ENCODE measurements at places on chromosomes 3 and 15.

- no peak for DNase-seq
Observed at GRCh38 chr3:134369231-134369741, 5.0 kb downstream of the AMOTL2 start.

DNA sequence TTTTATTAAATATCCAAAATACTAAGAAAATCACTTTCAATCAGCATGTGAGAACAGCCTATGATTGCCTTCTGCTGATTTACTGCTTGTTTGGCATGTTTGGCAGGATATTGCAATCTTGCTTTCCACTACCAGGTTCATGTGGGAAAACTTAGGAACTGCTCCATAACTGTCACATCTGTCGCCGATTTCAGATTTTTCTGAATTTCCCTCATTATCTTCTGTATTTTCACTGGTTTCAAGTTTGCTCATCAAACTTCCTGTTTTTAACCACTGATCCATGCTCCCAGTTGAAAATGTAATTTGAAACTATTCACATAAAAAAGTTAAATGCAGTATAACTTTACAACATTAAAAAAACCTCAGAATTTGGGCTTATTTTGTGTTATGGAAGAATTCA lies 93.0 kb downstream of the NFKBIZ start:
- DNase-seq, result no peak

- DNase-seq, result no peak
Observed at GRCh38 chr15:27222479-27222878, 251.5 kb downstream of the GABRG3 start.

GRCh38 chr3:71927505-71928066 lies 142.6 kb upstream of the PROK2 start:
- no peak for DNase-seq

- DNase-seq, result no peak
Observed at GRCh38 chr15:73865904-73866303, 7.5 kb upstream of the TBC1D21 start.

DNA sequence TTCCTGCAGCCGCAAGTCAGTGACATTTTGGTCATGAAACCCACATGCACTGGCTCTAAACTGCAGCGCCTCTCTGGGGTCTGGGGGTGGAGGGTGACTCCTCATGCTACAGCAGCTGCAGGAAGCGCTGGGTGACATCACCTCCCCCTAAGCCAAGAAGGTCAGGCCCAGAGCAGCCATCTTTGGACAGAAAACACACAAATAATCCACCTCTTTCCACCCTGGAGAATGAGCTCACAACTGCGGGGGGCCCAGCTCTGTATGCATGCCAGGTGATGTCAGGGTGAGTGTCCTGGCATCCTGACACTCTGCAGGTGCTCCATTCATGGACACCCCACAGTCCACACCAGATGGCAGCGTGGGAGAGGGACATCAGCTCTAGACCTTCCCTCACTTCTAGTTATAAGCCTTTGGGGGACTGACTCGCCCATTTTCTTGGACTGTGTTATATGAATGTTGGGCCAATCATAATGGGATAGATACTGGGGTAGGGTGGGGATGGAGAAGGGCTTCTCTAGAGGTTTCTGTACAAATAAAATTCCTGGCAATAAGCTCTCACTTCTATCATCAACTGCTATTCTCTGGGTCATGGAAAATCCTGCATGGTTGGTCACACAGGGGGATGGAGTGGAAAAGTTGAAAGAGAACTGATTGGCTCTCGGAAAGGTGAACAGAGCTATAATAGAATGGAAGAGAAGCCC lies 70.7 kb upstream of the THBS1 start:
- DNase-seq, result no peak

GRCh38 chr3:59800481-59800880 lies 750.7 kb upstream of the CFAP20DC start:
- no peak for DNase-seq

- no peak for DNase-seq
Observed at GRCh38 chr3:50255251-50255615, 13.7 kb upstream of the SEMA3B start.

DNA sequence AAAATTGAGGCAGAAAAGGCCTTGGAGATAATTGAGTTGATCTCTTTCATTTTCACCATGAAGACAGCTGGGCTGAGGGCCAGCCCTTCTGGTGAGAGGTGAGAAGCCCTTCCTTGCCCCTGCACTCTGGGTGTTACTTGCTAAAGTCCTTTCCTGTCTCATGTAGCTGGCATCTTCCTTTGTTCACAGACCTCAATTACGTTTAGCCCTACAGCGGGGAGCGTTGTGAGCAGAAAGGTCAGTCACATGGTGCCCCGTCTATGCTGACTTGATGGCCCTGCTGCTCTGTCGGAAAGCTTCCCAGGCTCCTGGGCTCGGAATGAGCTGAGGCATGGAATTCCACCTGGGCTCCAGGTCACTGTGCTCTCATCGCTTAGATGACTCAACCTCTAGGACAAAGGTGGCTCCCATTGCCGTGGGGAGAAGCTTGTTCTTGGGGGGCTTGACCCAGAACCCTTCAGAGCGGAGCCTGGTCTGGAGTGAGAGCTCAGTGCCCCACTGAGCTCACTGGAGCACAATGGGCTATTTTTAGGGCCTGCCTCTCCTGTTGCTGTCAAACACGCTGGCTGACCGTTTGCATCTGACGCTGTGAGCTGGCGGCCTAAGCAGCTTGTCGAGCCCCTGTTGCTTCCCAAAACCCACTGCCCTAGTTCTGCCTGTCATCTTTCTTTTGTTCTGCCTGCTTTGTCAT lies 47.0 kb downstream of the RPLP1 start:
- DNase-seq, result no peak

- DNase-seq, result no peak
Observed at GRCh38 chr3:160368804-160369203, 30.2 kb downstream of the IFT80 start.

DNA sequence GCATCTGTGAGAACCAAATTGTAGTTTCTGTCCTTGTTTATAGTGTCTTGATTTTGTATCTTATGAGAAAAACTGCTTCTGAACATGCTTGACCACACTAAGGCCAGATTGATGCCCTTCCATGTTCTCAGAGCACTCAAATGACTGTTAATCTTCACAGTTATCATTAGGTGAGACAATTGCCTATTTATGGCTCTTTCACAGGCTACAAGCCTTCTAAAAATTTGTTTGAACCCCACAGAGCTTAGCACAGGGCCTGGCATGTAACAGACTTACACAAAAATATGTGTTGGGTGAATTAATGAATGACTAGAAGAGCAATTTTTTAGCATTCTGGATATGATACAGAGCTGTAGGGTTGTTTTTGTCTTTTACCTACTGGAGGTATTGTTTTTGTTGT lies 43.1 kb downstream of the BTLA start:
- no peak for DNase-seq

DNA sequence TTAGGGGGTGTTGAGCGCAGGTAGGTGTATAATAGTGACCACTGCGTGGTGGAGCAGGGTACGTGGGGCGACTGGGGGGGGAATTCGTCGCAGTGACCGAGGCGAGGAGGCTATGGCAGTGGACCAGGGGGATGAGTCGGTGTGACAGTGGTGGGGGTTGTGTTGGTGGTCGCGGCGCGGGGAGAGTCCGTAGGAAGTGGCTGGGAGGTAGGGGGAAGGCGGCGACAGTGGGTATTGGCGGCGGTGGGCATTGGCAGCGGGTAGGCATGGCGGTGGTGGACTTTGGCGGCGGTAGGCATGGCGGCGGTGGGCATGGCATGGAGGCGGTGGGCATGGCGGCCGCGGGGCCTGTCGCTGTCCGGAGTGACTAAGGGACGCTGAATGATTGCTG lies 739 bp downstream of the SNRPN start:
- no peak for DNase-seq

DNA sequence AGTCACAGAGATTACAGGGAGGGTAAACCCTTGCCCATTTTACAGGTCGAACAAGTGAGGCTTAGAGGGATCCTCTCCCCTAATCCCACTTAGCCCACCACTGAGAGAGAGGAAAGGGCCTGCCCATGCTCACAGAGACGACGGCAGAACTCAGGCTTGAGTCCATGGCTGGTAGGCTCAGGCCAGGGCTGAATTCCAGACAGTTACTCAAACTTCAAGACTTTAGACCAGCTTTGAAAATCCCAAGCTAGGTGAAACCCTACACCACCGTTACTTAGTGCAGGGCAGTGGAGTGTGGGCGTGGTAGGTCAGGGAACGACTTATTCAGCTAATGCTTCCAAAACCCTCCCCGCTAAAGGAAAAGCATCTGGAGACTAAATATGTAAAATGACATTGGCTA lies 16.4 kb downstream of the GRIP2 start:
- no peak for DNase-seq

GRCh38 chr3:59262076-59262498 lies 212.3 kb upstream of the CFAP20DC start:
- no peak for DNase-seq

DNA sequence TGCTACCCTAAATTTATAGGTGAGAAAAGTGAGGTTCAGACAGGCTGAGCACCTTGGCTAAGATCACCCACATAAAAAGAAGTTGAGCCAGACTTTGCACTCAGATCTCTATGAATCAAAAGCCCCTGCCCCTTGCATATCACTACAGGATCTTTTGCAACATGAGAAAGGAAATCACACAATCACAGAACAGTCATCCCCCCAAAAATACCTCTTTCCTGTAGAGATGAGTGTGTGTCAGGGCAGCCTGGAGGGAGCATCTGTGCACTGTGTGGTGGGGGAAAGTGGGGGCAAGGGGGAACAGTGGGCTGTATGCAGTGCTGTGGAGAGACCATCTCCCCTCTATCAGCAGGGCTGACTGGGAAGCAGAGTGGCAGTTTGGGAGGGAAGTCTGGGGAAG lies 46.6 kb downstream of the EPHB3 start:
- peak; percentile 9 for DNase-seq

DNA sequence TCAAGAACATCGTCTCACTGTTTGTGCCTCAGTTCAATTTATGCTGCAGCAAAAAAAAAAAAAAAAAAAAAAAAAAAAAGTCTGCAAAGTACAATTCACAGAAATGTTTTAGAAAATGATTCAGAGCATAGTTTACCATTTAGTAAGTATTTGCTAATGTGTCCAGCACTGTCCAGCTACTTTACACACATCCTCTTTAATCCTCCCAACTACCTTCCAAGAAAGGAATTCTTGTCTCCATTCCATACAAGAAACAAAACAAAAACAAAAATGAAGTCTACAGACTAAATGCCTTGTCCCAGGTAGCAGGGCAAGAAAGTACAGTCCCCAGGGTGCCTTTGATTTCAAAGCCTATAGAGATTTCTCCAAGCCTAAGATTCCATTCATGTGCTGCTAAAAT lies 38.9 kb upstream of the SNTN start:
- DNase-seq, result no peak

GRCh38 chr3:144692488-144692887 lies 720.9 kb downstream of the DIPK2A start:
- DNase-seq, result no peak

GRCh38 chr15:96595951-96596350 lies 265.5 kb downstream of the NR2F2 start:
- no peak for DNase-seq

- DNase-seq, result no peak
Observed at GRCh38 chr3:24017305-24017704, 72.2 kb downstream of the NR1D2 start.

DNA sequence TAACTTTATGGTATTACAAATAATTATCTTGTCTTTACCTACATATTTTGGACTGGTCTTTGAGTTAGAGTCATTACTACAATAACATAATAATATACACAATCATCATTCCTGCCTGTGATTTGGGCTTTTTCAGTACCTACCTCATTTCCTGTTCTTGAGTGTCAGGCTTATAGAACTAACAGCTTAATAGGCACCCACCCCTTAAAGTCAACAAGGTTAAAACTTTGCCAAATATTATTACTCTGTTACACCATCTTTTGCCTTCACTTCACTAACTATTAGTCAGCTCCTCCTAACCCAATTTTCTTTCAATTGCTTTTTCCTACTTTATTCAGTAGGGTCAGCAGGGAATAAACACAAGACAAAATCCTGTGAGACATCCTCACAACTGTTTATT lies 488.7 kb upstream of the AGTR1 start:
- no peak for DNase-seq

DNA sequence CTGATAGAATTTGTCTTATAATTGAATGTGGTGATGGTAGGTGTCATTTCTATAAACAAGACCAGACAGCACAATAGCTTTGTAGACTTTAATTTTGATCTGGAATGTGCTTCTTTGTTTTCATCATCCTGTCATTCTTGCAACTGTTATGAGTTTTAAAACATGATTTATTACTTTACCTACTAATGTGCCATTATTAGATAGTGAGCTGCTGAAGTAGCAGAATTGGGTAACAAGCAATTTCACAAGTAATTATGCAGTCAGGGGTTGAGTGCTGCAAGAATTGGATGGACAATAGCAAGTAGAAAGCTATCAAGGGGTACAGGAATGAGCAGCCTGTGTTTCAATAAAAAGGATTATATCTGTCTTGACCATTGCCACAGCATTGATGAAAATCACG lies 975.6 kb downstream of the ROBO1 start:
- DNase-seq, result no peak

GRCh38 chr3:49793486-49794085 lies 6.1 kb downstream of the CDHR4 start:
- no peak for DNase-seq

DNA sequence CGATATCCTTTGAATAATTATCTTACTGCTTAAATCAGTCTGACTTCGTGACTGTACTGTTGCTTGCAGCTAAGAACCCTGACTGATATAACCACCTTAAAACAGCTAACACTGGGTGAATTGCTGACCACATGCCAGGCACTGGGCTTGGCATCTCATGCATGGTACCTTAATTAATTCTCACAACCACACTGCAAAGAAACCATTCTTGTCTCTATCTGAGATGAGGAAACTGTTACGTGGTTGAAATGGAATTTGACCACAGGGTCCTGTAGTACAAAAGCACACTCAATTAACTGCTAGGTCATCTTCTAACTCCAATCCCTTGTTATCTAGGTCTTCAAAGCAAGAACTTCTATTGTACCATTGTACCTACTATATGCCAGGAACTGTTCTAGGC lies 92.7 kb upstream of the PRICKLE2 start:
- no peak for DNase-seq

DNA sequence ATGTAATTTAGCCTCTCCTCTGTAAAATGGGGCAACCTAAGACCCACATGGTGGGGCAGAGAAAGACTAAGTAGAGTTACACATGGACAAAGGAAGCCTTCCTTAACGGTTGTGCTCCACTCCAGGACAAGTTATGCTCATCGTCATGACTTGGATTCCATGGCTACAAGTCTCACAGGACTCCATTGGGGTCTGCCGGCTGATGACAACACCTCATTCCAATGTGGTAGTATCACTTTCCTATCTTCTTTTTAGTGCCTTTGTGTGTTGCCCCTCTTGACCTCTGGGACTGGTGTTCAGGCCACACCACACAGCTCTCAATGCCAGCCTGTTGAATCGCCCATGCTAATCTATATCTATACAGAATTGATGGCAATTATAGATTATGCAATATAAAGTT lies 181.3 kb upstream of the WNT5A start:
- no peak for DNase-seq

GRCh38 chr3:108389372-108389771 lies 93.0 kb downstream of the HHLA2 start:
- DNase-seq, result no peak

GRCh38 chr3:42612217-42612616 lies 11.7 kb downstream of the NKTR start:
- no peak for DNase-seq

Measured in CD4-positive, alpha-beta T cell treated with Interleukin-6 at 100 ng/mL for 8 hours (primary cell).